Stimulated activated CD8-positive, alpha-beta memory T cell treated with anti-CD3 and anti-CD28 coated beads, Interleukin-7, amount 100 ng/mL, for 4 hours (primary cell): ENCODE measurements at places on chromosomes 2 and 18.

- no peak for DNase-seq
These were observed 49.2 kb upstream of the ZNF397 start for GRCh38 chr18:35191698-35192025.

- no peak for DNase-seq
These were observed 134.3 kb downstream of the THADA start for GRCh38 chr2:43461453-43462073.

DNA sequence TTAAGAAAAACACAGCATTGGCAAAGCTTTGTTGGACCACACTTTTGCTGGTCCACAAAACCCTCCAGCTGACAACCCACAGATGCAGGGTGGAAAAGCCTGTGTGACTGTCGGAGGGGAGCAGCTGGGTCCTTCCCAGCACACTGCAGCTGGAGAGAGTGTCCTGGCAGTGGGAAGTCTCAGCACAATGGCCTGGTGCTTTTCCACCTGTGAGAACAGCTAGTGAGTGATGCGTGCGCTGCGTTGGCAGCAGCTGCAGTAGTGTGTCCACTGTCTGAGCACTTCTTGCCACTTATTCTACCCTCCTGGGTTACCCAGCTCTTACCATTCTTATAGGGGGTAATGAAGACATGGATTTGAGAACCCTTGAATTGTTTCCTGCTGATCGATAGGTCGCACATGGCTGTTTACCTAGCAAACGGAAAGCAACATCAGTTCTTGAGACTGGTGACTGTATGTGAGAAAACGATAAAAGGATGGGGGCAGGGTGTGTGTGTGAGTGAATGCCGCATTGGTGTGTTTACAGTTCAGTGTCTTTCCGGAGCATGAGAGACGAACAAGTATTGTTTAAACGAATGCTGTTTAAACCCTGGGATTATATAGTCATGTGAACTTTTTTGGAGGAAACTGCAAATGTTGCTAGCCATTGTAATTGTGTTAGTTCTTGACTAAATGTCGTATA is 69.7 kb downstream of the LYPD6 start:
- DNase-seq, result no peak

- no peak for DNase-seq
These were observed 34.9 kb downstream of the DNMT3A start for GRCh38 chr2:25306777-25307368.

- no peak for DNase-seq
These were observed 462.6 kb downstream of the SLC4A3 start for GRCh38 chr2:220090050-220090449.

GRCh38 chr2:66445925-66446871 is 11.3 kb downstream of the MEIS1 start:
- DNase-seq, result no peak

- DNase-seq, result no peak
These were observed 73.0 kb downstream of the NCKAP5 start for GRCh38 chr2:133495226-133495625.

DNA sequence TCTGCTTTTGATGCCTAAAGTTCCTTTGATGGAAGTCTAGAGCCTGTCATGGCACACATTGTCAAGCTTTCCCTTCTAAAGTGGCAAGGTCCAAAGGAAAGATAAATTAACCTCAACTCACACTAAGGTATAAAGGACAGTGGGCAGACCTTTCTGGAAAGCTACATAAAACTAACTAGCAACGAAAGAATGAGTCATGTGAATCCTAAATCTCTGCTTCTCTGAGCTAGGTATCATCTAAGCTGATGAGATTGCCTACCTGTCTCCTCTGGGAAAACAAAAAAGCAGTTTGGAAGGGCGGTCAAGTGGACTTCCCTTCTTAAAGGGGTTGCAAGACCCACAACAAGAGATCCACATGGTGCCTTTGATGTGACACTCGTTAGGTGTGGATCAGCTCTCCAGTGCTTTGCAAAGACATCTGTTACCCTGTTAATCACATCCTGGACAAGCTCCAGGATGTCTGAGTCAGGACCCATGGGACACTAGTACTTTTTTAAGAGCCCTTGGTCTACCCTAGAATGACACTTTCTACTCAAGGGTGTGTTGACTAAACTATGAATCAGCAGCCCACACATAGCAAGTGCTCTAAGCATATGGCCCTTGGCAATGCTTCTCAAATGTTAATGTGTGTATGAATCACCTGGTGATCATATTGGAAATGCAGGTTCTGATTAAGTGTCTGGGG is 173.5 kb downstream of the ALK start:
- no peak for DNase-seq

- no peak for DNase-seq
These were observed 17.7 kb downstream of the MBOAT2 start for GRCh38 chr2:8985561-8986326.

- no peak for DNase-seq
These were observed 14.1 kb downstream of the IL1RN start for GRCh38 chr2:113141451-113141850.

GRCh38 chr2:181682026-181682789 is 1.9 kb upstream of the NEUROD1 start:
- DNase-seq, result no peak

DNA sequence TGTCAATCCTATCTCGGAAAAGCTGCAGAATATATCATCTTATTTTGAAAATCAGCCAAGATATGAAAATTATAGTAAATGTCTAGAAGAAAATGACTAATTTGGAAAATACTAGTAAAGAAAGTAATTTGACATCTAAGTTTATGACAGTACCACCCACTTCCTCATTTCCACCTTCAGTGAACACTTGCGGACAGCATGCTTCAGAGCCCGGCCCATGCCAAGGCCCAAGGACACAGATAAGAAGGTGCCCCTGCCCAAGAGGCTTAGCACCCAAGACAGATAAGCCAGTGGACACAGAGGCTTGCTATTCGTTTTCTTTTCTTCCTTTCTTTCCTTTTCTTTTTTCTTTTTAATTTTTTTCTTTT is 4.8 kb upstream of the KCNG2 start:
- no peak for DNase-seq

DNA sequence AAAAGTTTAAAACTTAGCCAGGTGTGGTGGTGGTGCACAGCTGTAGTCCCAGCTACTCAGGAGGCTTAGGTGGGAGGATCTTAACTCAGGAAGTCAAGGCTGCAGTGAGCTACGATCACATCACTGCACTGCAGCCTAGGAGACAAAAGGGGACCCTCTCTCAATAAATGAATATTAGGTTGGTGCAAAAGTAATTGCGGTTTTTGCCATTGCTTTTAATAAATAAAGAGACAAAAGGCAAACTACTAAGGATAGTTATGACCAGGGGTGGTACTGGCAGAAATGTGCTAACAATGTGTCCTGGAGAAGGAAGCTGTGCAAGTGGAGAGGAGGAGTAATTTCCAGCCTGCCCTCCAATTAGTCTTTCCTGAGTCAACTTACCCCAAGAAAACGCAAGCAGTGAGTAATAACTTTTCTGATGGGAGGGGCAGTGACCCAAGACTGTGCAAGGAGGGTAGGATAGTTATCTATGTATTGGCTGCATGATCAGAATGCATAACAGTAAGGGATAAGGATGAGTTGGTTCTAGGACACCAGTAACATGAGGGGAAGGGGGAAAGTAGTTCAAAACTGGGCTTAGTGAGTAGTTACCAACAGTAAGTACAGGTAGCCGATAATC is 1.5 kb downstream of the EXOC6B start:
- DNase-seq, result no peak

DNA sequence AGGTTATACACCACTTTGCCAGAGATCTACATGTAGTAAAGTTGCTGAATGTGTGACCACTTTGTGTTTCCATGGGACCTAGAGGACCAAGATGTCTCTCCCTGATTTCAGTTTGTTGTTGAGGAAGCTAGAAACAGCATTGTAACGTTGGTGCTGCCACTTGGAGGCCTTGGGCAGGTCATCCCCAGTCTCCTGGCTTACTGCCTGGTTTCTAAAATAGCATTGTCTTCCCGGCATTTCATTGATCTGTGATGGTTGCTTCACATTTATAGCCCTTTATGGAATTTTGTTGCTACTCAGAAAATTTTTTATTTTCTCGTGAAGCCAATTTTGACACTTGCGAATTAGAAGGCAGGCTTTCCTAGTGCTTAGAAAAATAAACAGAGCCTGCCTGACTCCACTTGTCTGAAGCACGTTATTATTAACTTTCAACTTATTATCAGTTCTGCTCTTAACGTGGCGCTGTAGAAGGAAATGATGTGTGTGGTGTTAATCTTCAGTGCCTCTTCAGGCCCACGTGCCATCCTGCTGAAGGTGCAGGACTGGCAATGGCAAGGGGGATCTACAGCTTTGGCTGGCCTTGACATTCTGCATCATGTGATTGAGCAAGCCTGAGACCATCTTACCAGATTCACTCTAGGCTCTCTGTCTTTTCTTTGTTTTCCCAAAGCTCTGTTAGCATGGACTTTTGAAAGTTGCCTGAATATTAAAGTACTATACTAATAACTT is 59.9 kb downstream of the INPP4A start:
- no peak for DNase-seq

DNA sequence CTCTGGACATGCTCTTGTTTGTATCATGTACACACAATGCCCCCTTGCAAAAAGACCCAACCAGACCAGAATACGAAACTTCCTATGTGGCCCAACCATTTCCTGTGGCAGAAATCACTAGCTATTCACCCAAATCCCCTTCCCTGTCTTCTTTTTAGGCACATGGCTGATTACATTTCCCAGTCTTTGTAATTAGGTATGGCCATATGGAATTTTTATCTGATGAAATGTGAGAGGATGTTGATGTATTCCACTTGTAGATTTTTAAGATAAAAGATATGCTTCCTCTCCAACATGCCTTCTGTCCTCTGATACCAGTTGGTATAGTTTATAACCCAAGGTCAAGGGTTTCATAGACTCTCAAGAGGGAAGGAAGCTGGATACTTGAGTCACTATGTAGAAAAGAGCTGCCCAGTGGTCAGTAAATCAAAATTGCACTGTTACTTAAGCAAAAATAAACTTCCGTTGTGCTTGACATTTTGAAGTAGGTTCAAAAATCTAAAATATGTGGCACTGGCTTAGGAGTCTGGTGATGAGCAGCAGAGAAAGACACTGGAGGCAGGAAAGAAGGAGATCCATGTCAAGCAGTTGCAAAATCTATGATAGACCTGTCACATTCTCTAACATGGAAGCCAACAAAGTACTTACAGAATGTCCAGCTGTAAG is 297.4 kb downstream of the SMAD2 start:
- no peak for DNase-seq

GRCh38 chr18:37242826-37243560 is 322.6 kb downstream of the CELF4 start:
- DNase-seq, result no peak

- DNase-seq, result no peak
These were observed 1.0 kb upstream of the B3GNT7 start for GRCh38 chr2:231394211-231395141.

GRCh38 chr2:221272729-221273128 is 299.4 kb downstream of the EPHA4 start:
- no peak for DNase-seq

DNA sequence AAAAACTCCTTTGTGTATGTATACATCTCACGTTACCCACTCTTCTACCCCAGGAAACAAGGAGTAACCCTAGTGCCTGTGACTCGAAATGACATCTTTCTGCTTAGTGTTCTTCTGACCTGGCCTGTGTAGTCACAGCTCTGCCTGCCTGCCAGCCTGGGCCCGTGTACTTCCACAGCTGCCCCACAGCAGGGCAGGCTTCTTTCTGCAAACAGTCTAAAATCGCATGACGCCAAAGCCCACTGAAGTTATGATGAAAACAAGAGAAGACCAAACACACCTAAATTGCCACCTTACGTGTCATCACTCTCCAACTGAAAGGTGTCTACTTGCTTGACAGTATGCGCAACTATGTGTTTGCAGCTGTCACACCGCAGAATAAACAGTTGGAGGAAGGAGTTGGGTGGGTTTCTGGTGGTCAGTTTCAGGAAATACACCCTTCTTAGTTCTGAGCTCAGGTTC is 1.5 kb downstream of the GAREM1 start:
- DNase-seq, result no peak

- DNase-seq, result no peak
These were observed 116.6 kb upstream of the LTBP1 start for GRCh38 chr2:32830196-32830595.

- DNase-seq, result no peak
These were observed 26.1 kb upstream of the STAT4 start for GRCh38 chr2:191176801-191177438.

DNA sequence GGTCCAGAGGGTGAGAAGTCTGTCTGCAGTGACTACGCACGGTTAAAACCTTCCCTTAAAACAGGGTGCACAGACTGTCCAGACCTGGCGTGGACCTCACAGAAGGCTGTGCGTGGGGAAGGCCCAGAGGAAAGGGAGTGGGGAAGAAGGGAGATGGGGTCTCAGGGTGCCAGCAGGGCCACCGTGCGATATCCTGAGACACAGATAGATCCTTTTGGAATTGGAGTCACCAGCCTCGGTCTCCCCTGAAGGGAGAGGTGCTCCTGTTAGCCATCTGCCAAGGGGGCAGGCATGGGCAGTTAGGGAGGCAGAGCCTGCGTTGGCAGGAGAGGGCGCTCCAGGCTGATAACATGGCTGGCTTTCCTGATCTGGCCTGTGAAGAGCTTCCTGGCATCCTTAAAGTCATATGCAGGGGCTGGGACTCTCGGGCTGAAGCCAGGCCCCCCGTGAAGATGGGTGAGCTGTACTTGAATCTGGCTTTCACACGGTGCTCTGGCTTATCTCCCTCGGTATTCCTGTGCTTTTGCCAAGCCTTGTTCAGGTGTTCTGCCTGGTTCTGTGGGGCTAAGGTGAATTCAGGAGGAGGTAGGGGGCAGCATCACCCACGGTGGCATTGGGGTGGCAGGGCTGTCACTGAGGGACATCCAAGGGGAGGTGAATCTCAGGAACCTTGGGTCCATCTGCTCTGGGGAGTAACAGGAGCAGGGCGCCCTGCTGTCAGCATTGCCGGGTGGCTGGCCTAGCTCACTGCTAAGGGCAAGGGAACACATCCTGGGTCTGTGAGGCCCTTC is 107.2 kb upstream of the SMAD2 start:
- DNase-seq, result no peak

DNA sequence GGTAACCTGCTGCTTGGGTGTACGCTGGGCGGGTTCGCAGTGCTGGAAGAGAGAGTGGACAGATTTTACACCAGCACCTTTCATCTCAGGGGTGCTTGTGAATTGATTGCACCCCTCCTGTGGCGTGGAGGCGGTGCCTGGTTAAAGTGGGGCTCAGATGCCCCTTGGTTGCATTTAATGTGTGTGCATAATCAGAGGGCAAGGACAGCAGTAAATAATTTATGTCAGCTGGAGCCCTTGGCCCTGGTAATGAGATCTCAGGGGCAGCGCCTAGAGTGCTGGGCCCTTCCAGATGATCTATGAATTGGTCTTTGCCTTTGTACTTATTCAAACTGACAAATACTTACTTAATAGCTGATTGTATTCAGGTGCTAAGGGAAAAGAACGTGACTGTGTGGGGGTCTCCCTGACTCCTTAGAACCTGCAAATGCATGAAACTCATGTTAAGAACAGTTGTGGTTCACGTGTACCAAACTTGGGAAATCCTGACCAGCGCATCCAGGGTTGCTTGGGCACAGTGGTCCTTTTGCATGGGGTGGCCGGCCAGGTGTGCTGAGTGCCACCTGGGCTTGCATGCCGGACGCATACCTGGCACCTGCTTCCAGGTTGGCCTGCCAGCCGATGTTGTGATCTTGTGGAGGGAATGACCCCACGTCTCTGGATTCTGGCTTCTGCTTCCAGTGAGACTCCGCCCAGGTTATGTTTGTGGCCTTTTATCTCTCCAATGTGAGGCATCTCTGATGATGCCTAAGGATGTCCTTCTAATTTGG is 118.5 kb downstream of the AGAP1 start:
- no peak for DNase-seq

GRCh38 chr2:183456177-183456576 is 331.9 kb downstream of the NUP35 start:
- DNase-seq, result no peak
